ENCODE measurements at places on chromosomes 11 and 22.
A peak's percentile ranks its signal among the peaks of the same experiment; 100 is the strongest.

GRCh38 chr11:27701355-27702105, 1.3 kb upstream of the BDNF start:
- no peak for DNase-seq

GRCh38 chr11:120801801-120802689, 221.9 kb upstream of the TBCEL start:
- DNase-seq = peak; percentile 6

- no peak for DNase-seq
Observed at GRCh38 chr22:20514658-20515406, 7.4 kb downstream of the MED15 start.

DNA sequence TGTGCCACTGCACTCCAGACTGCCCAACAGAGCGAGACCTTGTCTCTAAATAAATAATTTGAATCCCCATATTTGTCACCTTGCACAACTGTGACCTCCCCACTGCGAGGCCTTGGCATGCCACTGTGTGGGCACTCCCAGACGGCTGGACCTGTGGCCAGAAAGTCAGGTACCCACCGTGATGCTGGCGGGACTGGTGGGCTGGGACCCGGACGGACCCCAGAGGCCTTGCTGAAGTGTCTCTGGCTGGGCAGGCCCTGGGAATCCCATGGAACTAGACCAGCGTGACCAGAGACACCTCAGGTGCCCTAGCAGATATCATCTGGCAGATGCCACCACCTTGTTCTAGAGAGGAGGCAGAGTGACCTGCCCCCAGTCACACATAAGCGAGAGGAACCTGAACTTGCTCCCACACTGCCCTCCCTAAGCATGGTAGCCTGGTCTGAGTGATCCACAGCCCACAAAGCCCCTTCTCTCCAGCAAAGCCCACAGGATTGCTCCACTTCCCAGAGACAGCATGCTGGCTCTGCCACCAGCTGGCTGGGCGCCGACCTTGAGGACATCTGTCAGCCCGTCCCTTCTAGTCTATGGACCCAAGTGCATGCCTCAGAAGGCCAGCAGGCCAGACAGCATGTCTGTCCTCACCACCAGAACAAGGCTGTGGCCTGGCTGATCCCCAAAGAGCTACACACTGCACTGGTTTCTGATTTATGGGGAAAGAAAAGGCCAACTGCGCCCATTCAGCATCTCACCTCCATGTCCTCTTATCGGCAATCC, 9.5 kb downstream of the MACROD1 start:
- DNase-seq = no peak

- DNase-seq = no peak
Observed at GRCh38 chr11:74442636-74443035, 24.7 kb downstream of the KCNE3 start.

- no peak for DNase-seq
Observed at GRCh38 chr11:12989428-12990161, 19.5 kb upstream of the RASSF10 start.

DNA sequence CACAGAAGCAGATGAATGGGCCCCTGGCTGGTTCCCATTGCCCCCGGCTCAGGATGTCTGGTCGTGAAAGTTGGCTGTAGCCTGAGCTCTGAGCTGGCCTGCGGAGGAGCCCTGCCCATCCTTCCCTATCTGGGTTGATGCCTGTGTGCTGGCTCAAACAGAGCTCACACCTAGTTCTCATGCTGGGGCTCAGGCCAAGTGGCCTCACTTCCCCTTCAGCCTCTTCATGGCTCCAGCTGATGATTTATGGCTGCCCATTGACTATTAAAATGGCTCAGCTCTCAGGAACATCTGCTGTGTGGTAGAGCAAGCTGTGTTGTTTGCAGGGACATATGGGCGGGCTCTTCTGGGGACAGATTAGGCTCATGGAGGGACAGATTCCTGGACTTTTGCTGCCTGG, 64.7 kb downstream of the ADAMTS15 start:
- DNase-seq = no peak

- DNase-seq = no peak
Observed at GRCh38 chr11:65547446-65548125, 10.6 kb downstream of the LTBP3 start.

DNA sequence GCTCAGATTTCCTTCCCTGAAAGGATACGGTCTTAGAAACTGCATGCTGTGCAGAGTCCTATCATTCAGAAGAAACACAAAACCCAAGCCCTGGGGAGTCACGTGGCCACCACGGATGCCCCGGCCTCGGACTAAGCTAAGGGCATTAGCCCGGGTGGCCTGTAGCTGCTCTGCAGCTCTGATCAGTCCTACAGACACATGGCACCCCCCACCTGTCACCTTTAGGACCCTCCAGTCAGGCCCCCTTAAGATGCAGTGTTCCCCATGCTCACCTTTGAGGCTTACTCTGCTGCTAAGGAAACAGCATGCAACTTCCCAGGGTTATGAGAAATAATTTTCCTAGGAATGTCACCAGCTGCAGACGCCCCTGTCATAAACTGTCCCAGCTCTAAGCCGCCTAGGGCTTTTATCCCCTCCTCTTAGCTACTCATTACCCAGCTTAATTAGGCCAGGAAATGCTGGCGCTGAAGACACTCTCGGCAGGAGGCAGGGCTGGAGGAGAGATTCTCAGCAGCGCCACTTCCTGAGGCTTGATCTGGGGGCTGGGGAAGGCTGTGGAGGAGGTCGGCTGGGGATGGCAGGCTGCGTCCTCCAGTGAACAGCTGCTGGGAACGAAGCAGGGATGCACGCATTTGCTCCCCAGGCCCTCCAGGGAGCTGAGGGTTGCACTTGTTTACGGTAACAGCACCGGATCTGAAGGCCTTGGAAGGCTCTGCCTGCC, 47.2 kb upstream of the ADA2 start:
- DNase-seq = no peak

DNA sequence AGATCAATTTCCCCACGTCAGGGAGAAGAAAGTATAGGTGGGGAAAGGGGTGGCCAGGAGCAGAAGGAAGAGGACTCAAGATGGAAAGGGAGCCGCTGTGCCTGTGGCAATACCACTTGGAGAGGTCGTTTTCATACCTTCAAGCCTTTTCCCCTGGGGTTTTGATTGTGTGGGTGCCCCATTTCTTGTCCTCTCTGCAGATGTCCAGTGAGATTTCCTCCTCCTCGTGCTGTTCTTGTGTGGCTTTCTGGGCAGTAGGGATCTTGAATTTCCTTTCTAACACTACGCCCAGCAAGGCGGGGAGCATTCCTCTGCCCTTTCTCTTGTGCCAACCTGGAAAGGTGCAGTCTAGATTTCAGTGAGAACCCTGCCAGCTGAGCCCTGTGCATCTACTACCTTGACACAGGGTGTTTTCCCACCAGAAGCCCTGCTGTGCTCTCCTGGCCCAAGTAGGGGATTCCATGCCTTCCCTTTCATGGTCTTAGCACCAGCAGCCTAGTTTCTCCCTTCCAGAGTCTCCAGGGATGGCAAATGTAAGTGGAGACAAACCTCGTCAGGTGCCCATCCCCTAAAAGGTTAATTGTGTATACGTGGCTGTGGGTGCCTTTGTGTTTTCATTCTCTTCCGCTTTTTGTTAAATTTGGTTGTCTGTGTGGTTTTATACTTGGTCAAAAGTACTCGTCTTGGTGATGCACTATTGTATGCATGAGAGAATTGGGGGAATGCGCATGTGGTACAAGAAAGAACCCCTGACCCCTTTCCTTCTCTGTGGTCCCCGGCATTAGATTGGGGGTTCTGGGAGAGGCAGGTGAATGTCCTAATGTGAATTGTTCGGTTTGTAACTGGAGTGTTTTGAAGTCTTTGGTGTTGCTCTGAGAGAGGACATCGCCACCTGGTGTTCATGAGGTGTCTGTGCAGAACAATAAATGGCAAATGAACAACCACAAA, 71.4 kb upstream of the MPEG1 start:
- DNase-seq = no peak

DNA sequence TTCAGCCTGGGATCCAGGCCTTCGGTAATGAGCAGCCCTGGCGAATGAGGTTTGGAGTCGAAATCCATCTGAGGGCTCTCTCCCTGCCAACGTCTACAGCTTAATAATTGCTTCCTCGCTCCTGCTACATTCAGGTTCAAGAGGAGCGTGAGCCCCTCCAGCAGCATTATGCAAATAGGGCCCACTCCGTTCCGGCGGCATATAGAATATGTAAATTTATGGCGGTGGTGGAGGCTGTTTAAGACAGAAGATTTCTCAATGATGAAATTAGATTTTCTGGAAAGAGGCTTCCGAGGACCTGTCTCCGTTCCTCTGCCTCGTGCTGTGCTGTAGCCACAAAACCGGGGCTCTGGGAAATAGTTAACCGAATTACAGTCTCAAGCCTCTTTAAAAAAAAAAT, 402.8 kb downstream of the MIAT start:
- no peak for DNase-seq

DNA sequence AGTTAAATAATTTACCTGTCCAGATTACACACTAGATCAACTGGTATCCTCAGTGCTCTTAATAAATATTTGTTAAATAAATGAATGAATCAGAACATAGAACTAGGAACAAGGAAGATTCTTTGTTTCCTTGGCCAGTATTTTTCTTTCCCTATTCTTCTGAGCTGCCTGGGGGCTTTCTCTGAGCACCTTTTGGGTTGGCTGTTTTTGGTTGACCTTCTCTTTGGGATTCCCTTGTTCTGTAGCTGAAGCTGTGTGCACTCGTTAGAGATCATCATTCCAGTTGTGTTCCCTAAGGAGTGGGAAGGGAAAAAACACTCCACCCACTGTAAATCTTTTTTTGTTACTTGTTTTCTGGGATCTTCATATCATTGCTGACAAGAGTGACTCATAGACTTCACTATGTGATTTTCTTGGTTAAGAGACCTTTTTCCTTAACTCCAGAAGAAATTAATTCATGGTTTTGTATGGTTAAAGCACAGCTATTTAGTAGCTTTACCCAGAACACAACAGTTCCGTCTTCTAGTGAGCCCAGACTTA, 84.3 kb downstream of the STIM1 start:
- DNase-seq = no peak

GRCh38 chr11:18310800-18311340, 11.1 kb downstream of the HPS5 start:
- DNase-seq = no peak

- DNase-seq = no peak
Observed at GRCh38 chr11:119120639-119121007, 757 bp upstream of the HINFP start.

DNA sequence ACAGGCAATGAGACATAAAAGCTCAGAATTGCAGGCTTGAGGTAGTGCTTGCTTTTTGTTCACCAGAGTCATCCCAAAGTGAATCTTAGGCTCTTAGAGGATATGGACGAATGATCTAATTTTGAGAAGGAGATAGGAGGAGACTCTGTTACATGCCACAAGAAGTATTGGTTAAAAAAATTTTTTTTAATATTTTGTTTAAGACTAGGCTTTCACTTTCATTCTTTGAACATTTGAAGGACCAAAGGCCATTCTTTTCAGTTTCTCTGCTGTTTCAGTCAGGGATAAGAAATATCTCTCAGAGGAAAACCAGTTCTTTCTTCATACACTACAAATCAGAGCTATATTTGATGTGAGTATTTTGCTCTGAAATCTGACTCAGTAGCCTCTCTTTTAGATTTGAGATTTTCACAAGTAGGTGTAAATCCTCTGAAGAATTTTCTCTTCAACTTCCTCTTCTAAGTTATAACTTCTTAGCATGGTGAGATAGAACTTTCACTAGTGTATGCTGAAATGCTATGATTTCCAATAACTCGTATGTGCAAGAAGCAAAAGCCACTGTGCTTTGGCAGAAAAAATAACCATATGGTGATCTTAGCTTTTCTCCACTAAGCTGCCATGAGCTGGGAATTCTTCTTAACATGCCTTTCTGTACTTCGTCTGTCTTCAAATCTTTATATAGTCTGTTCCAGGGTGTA, 24.1 kb upstream of the FAM181B start:
- no peak for DNase-seq

DNA sequence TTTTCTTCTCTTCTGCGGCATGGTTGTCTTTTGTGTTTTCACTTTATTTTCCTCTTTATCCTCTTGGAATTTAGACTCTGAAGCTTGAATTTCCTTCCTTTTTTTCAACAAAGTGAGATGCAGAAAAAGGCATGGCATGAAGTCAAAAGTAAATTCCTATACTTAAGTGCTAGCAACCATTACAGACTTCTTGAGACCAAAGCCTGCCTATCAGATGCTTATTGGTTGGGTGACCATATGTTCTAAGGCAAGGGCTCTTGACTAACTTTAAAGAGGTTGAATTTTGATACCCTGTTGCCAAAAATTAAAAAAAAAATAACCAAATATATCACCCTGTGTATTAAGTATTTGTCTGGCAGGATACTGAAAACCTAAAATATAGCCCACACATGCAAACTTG, 237.4 kb downstream of the TMEM135 start:
- DNase-seq = no peak

DNA sequence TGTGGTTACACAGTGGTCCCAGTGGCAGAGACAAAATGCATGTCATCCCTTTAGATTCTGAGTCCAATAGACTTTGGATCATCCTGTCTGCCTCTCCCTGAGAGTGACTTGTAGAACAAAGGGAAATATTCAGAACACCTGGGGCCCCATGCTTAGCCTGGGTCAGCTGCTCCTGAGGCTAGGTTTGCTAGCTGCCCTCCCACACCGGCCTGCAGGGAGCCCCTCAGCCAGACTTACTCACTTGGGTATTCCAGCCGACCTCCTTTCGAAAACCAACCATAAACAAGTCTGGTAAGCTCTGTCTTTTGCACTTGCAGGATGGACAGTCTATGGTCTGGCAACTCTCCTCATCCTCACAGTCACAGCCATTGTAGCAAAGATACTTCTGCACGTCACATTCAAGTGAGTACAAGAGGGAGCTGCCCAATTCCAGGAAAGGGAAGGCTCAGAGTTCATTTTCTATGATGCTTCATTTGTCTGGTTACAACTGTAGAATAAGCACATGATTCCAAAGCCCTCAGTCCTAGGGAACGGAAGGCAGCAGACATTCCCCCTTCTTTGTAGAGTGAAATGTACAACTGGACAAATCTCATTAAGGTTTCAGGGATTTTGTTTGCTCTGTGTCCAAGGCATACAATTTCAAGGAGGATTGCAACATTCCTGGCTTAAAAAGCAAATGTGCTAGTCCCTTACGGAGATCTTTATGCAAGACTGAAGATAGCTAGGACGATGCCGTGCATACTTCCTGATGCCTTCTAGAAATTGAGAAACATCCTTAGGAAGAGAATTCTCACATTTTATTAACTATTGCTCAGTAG, 65.5 kb upstream of the EMID1 start:
- no peak for DNase-seq

- DNase-seq = no peak
Observed at GRCh38 chr11:68040101-68040956, 1.5 kb downstream of the TCIRG1 start.

GRCh38 chr11:101552888-101553287, 30.9 kb downstream of the TRPC6 start:
- DNase-seq = no peak

GRCh38 chr11:13415201-13415600, 47.8 kb downstream of the BTBD10 start:
- DNase-seq = no peak

- no peak for DNase-seq
Observed at GRCh38 chr11:16299390-16299789, 57.0 kb downstream of the SOX6 start.

DNA sequence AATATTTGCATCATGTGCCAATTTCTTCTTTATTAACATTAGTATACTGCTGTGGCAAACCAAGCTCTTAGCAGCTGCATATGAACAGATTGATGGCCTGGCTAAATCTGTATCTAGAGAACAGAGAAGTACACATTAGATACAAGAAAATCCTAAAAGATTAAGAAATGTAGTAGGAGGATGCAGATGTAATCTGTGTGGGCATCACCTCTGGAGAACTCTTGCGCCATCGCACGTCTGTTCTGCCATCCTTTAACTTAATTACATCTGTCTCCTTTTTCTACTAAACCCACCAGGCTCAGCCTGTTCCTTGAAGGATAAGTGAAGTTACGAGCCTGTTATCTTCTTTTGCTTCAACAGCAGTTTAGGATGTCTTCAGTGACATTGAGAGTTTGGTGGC, 196.4 kb upstream of the PITPNB start:
- no peak for DNase-seq

All from stimulated activated CD8-positive, alpha-beta memory T cell treated with anti-CD3 and anti-CD28 coated beads, Interleukin-15, amount 100 ng/mL, for 24 hours (primary cell).